ENCODE measurements at places on chromosomes 3 and 15.

GRCh38 chr15:86362555-86362954 lies 282.9 kb downstream of the AGBL1 start:
- DNase-seq, result no peak

DNA sequence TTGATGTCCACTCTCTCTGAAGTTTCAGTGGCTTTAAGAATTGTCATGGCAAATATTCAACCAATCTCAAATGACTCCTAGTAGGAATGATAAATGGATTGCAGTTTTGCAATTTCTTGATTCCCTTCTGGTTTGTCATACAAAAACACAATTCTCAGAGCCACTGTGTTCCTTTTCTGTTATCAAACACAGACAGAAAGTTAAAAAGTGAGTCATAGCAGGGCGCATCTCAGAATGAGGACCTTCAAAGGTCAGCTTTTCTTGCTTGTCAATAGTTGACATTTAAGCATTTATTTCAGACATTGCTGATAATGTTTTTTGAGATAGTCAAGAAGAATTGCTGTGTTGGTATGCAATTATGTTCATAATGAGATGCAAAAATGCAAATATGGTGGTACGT lies 405.9 kb downstream of the NR2F2 start:
- no peak for DNase-seq

- DNase-seq, result no peak
These were observed 240.5 kb upstream of the UBE2E1 start for GRCh38 chr3:23565041-23565775.

DNA sequence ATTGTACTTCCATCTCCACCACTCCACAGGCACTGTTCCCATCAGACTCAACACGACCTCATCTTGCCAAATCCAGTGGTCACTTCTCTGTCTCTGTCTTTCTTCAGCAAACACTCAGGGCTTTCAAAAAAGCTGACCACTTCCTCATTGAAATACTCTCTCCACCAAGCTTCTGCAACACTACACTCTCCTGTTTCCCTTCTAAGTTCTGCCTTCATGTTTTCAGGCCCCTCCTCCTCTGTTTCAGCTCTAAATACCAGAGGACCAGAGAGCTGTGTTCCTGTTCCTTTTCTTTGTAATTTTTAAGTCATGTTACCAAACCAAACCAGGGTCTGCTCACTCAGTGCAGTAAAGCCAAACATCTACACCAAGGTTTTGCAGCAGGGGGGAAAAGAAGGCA lies 33.8 kb upstream of the ACP3 start:
- DNase-seq, result no peak

GRCh38 chr3:23840521-23840920 lies 34.8 kb downstream of the UBE2E1 start:
- no peak for DNase-seq

GRCh38 chr3:119831941-119832371 lies 50.1 kb downstream of the NR1I2 start:
- no peak for DNase-seq

- DNase-seq, result no peak
These were observed 1.0 kb upstream of the RYR3 start for GRCh38 chr15:33309602-33310276.

- no peak for DNase-seq
These were observed 14.2 kb downstream of the CHRM5 start for GRCh38 chr15:33982516-33982915.

DNA sequence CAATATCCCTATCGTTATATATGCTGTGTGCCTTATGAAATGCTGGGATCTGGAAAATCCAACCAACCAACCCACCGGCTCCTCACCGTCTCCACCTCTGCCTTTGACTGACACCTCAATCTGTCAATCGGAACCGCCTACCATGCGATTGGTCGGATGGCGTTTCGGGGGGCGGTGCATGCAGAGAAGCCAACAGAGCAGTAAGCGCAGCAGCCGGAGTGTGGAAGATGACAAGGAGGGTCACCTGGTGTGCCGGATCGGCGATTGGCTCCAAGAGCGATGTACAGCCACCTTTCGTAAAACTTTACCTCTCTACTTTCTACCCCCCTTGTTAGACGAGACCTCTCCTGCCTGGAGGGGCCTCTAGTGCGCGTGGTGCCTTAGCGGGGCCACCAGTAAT lies 6.3 kb downstream of the CLK3 start:
- no peak for DNase-seq

- no peak for DNase-seq
These were observed 14.4 kb downstream of the NGLY1 start for GRCh38 chr3:25768851-25769250.

DNA sequence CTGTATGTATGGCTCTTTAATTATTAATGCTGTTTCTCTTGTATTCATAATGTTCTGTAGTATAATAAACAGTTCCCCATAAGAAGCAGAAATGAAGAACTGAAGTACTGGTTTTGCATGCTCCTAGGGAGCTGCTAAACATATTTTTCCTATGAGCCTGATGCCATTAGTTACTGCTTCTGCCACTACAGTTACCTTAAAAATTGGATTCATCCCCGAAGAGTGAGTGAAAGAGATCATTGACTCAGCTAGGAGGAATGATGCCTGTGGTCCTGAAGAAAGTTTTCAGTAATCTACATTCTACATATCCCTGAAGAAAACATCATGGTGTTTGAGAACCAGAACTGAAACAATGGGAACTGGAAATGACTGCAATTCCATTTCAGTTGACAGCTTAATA lies 37.1 kb upstream of the ST3GAL6 start:
- no peak for DNase-seq

DNA sequence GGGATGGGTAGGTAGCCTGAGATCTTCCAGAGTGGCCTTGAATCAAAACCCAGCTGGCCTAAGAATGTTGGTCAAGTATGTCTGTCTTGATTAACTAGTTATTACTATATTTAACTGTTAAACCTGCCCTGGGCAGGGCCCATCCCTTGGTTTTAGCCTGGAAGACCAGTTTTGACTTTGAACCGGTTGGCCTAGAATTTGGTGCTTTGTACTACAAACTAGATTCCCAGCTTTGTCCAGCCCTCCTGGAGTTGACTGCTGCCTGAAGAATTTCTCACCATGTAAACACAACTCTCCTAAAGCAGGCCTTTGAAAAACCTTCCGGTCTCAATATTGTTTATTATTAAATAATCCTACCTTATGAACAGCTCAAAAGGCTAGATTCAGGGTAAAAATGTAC lies 16.0 kb downstream of the C15orf62 start:
- DNase-seq, result no peak

- DNase-seq, result no peak
These were observed 46.1 kb downstream of the MYZAP start for GRCh38 chr15:57637846-57638245.

All from CD8-positive, alpha-beta memory T cell (primary cell).